Naive thymus-derived CD8-positive, alpha-beta T cell (primary cell): ENCODE measurements at places on chromosomes 12 and 14. TPM values are rescaled to one million over a fixed set of nuclear protein-coding genes. Genes with fewer than 3 reads are reported as not detected.

The ALDH2 gene
- total RNA-seq: 3.1 TPM

The GPD1 gene
- total RNA-seq: 1.5 TPM

The MYF5 gene
- total RNA-seq: not detected

The RFLNA gene
- total RNA-seq: not detected

The DHRS1 gene
- 34.2 TPM for total RNA-seq

The CFAP73 gene
- total RNA-seq: 0.39 TPM

The KCNH3 gene
- total RNA-seq: 8.5 TPM

The PTPN6 gene
- total RNA-seq: 235 TPM

The BEGAIN gene
- 1.4 TPM for total RNA-seq

The POTEG gene
- total RNA-seq: not detected

The FAM177A1 gene
- 36.5 TPM for total RNA-seq

The CCDC88C gene
- 300 TPM for total RNA-seq

The MON2 gene
- 75.1 TPM for total RNA-seq

The IFNG-AS1 gene
- 1.9 TPM for total RNA-seq
